ENCODE measurements at places on chromosomes 4 and X.

DNA sequence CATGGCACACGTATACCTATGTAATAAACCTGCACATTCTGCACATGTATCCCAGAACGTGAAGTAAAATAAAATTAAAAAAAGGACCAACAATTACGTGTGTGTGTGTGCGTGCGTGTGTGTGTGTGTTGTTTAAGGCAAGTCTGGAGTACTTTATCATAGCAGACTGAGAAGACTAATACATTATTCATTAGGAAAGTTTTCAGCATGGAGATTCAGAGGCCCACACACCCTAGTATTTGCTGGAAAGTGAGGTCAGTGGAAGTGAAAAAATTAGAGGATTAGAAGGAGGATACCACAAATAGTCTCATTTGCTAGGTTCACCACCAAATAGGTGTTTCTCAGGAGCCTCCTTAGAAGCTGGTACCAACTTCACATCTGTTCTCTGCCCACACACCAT is 457.1 kb upstream of the CPEB2 start:
- no peak for DNase-seq

DNA sequence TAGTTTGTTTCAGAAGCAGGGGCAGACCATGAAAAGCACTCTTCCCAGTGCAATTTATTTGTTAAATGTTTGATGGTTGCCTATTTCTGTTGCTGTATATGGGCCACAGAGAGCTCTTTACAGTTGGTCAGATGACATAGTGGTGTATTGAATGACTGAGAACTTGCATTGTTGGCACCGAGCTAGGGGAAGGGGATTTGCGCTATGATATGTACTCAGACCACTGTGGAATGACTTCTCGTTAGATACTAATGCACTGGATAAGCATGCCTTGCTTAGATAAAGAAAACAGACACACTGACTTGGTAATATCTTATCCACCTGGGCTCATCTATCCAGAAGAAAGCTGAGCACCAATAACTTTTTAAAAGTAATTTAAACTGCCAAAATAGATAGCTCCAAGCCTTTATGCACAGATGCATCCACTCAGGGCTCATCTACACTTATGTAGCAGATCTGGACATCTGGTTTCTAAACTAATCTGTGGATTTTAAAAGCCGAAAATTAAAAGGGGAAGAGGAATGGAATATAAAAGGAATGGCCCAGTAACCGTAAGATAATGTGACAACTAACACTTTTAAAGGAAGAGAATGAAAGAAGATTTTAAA is 132.7 kb downstream of the GATB start:
- DNase-seq, result no peak

DNA sequence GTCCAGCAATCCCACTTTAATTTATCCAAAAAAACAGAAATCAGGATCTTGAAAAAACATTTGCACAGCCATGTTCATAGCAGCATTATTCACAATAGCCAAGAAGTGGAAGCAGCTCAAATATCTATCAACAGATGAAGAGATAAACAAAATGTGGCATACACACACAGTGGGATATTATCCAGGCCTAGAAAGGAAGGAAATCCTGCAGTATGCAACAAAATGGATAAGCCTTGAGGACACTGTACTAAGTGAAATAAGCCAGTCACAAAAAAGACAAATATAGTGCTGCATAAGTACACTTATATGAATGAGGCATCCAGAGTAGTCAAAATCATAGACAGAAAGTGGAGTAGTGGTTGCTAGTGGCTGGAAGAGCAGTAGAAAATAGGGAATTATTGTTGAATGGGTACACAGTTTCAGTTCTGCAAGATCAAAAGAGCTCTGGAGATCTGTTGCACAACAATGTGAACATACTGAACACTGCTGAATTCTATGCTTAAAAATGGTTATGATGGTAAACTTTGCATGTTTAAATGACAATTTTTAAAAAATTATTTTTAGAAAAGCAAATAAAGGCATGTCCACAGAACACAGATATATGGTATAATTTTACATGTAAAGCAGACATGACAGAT is 25.6 kb downstream of the CHM start:
- DNase-seq, result no peak

- DNase-seq, result no peak
Observed at GRCh38 chr4:109990261-109991257, 77.9 kb downstream of the EGF start.

DNA sequence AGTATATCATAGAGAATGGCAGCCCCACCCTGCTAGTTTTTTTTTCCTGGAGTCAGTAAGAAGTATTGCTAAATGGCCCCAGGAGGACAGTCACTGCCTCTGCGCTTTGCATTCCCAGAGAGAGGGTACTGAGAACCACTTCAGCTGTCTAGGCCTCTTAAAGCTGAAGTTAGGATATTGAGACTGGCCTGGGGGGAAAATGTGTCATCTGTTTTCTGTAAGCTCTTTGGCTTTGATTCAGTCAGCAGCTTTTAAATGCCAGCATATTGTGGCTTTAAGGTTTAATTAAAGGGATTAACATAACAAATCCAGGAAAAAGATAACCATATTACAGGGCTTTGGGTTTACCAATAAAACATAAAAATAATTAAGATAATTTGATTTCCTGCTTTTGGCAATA is 852.0 kb downstream of the PCDH18 start:
- no peak for DNase-seq

- DNase-seq, result no peak
Observed at GRCh38 chr4:13642170-13642950, 14.8 kb upstream of the BOD1L1 start.

GRCh38 chr4:76623217-76624045 is 188.4 kb downstream of the SHROOM3 start:
- peak; percentile 47 for DNase-seq

GRCh38 chr4:26632916-26633315 is 49.0 kb downstream of the TBC1D19 start:
- DNase-seq, result no peak

GRCh38 chr4:141416677-141417363 is 196.1 kb downstream of the ZNF330 start:
- DNase-seq, result no peak

- no peak for DNase-seq
Observed at GRCh38 chr4:126130215-126130614, 815.5 kb downstream of the FAT4 start.

GRCh38 chr4:119897260-119897659 is 169.4 kb downstream of the MAD2L1 start:
- no peak for DNase-seq

GRCh38 chrX:79107891-79108718 is 36.4 kb upstream of the GPR174 start:
- DNase-seq, result no peak

DNA sequence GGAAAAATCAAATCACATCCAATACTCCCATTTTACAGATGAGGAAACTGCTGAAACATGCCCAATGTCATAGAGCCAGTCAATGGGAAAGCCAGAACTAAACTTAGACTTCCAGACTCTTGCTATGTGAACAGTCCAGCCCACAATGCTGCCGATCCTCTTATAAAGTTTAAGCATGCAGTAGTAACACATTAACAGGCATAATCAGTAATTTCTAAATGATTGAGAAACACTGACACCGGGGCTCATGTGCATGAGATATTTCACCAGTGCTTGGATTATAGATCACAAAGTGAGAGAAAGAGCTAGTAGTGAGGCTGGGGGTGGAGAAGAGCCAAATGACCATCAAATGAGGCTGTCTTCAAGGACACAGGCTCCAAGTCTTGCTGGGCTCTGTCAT is 2.5 kb downstream of the BDH2 start:
- no peak for DNase-seq

GRCh38 chrX:63750811-63751210 is 34.2 kb downstream of the ARHGEF9 start:
- DNase-seq, result peak; percentile 14

GRCh38 chr4:183747931-183748670 is 89.0 kb downstream of the TRAPPC11 start:
- DNase-seq, result peak; percentile 81

- DNase-seq, result no peak
Observed at GRCh38 chr4:10106421-10107039, 10.1 kb downstream of the WDR1 start.

DNA sequence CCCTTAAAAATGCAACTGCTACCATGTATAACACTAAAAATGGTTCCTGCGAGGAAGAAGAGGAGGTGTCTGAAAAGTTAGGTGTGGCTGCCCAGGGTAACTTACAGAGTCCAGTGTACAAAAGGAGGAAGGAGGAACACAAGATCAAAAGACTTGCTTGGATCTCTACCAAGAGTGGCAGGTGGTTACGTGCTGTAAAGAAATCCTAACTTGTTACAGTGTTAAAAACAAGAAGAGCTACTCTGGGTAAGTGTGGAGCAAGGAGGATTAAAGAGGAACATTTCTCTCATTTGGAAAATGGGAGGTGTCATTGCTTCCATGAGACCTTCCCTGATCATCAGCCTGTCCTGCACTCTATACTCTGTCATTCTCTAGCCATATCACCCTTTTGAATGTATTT is 242.0 kb downstream of the PTTG2 start:
- DNase-seq, result no peak

- no peak for DNase-seq
Observed at GRCh38 chr4:10353110-10353509, 104.1 kb downstream of the ZNF518B start.

DNA sequence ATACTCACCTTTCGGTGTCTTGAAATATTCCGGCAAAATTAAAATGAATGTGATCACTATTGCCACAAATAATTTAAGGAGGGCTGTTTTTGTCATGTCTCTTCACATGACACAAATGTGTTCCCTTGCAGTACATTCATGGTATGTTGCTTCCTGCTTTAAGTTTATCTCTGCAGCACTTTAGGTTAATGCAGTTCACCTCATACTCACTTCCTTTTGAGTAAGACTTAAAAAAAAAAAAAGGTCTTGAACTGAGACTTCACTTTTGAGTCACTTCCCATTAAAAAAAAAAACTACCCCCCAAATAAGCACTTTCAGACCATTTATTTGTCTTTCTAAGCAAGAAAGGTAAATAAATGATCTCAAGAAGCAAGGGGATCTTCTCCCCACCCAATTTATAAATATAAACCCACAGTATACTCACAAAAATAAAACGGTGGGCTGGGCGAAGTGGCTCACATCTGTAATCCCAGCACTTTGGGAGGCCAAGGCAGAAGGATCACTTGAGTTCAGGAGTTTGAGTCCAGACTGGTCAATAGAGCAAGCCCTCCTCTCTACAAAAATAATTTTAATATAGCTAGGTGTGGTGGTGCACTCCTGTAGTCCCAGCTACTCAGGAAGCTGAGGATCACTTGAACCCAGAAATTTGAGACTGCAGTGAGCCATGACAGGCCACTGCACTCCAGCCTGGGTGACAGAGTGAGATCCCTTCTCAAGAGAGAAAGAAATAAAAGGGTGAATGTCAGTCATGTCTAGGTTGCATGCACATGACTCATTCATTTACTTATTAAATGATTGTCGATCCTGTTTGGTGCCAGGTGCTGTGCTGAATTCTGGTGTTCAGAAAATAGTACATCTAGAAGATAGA is at the start of gene TMEM156:
TSS of gene TMEM156 (minus strand) at position 192 of the 868 bp plus-strand sequence. CDS start at position 96, 96 bp downstream.
- no peak for DNase-seq

GRCh38 chr4:105345358-105345757 is 128.5 kb downstream of the PPA2 start:
- no peak for DNase-seq

GRCh38 chr4:39713691-39714090 is 15.8 kb downstream of the UBE2K start:
- no peak for DNase-seq

DNA sequence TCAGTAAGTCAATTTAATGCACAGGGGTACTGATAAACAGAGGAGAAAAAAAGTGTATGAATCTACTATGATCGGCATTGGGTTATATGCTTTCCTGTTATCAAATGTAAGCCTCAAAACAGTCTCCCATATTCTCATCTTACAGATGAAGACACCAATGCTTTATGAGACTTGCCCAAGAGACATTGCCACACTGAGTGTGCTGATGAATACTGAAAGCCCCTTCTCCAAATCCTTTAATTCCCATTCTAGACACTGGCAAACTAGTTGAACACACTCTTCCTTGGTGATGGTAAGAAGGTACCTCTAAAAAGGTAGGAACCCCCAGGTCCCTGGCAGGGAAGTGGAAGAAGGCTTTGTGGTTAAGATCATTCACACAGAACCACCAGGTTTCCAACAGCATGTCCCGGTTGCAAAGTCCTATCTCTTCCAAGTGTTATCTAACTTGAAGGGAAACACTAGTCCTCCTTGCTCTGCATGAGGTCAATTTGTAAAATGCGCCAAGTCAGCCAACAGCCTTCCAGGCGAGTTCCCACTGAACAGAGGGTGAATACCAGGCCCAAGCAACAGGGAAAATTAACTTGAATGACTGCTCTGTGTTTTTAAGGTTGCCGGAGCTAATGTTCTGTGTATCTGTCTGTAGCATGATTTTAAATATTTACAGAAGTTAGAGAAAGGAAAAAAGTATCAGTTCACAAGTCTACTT is 5.1 kb downstream of the SETD7 start:
- no peak for DNase-seq

DNA sequence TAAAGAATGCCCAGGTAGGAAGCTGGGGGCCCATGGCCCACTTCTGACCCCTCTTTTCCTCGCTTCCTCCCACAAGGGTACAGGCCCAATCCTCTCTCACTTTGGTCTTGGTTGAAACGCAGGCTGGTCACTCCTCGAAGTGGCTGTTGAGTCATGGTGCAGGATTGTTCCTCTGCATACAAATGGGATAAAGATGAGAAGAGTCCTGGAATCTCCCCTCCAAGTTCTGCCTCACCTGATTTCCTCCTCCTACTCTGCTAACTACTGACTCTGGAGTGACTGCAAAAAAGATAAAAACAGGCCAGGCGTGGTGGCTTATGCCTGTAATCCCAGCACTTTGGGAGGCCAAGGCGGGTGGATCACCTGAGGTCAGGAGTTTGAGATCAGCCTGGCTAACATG is 1.7 kb downstream of the WDR45 start:
- no peak for DNase-seq

GRCh38 chr4:80265571-80266252 is 752 bp upstream of the FGF5 start:
- DNase-seq, result peak; percentile 66

GRCh38 chrX:132692066-132692465 is 203.2 kb upstream of the MBNL3 start:
- no peak for DNase-seq

DNA sequence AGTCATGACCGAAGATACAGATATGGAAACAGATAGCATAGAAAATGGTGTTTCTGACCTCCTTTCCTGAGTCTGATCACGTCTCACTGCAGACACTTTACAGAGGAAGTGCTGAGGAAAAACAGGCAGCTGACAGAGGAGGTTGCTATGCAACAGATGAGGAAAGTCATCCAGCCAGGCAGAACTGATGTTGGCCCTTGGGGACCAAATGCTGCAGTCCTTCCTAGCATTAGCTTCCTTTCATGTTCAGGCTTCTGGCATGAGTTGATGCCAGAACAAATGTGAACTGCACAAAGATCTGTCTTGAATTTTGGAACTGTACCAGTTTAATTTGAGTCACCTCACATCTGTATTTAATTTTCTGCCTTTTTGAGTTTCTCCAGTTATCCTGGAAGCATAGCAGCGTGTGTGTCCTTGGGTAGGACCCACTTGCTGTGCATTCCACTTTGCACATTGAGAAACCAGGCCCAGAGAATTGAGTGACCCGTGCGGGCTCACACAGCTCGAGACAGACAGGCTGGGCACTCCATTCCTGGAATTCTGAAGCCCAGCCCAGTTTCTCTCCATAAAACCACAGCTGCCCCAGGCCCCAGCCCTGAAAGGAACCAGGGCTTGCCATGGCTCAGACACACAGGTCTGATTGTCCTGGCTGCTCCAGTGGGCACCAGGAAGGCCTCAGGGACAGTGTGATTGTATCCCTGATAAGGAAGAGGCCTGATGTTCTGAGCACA is 1.4 kb upstream of the MAGED1 start:
- no peak for DNase-seq
